Tongue (tissue), 3 donors: ENCODE measurements at places on chromosomes 3 and 15.

DNA sequence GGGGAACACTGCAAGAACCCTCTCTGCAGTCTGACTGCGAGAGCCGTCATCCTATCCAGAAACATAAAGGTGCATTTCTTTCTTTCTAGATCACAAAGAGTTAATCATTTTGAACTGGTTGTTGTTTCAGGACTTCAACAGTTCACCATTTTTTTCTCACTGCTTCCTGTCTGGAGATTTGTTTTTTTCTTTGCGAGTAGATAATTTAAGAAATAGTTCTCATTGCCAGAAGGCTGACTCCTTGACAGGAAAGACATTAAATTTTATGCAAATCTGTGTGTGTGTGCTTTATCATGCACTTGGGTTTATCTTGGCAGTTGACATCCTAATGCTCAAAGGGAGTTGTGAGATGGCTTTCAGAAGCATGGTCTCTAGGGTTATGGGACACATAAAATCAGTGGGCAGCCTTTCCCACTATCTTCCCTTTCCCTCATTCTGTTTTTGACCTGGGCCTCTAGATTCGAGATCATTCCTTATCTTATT is 123.5 kb upstream of the TBL1XR1 start:
- no peak for DNase-seq

DNA sequence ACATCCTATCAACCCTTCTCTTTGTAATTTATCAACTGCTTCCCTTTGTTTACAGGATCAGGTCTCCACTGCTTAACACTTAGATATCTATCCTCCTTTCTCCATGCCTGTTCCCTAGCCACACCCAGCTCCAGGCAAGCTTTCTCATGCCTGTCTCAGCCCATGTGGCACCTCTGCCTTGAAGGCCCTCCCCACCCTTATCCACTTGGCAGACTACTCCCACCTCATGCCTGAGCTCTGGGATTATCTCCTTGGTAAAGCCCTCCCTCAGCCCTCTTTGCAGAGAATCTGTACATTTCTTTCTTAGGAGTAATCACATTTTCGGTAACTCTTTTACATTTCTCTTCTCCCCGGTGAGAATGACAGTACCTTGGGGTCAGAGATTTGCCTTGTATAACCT is 96.0 kb downstream of the ATP1B3 start:
- DNase-seq: no peak

- no peak for DNase-seq
Observed at GRCh38 chr3:8509961-8510360, 8.3 kb downstream of the LMCD1 start.

GRCh38 chr15:101613130-101614000 is 38.8 kb downstream of the TM2D3 start:
- DNase-seq: peak; percentile 85

- no peak for DNase-seq
Observed at GRCh38 chr15:99010768-99011167, 3.2 kb upstream of the PGPEP1L start.

GRCh38 chr15:94314639-94315038 is 83.3 kb downstream of the MCTP2 start:
- no peak for DNase-seq

DNA sequence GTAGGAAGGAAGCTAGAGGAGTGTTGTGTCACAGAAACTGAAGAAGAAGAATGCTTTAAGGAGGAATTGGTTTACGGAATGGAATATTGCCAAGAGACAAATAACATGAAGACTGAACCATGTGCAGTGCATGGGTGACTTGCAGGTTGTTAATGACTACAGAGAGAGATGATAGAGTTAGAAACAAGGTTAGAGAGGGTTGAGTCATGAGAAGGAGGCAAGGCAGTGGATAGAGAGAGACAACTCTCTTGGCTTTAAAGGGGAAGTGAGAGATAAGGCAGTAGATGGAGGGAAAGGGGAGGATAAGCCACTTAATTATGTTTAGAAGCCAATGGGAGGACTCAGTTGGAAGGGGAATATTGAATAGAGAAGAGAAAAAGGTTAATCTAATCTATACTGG is 119.3 kb upstream of the CCNL1 start:
- DNase-seq: no peak

GRCh38 chr3:4392992-4393391 is 74.1 kb downstream of the SUMF1 start:
- no peak for DNase-seq

- DNase-seq: no peak
Observed at GRCh38 chr3:175656461-175656860, 797.3 kb downstream of the NAALADL2 start.

- DNase-seq: no peak
Observed at GRCh38 chr15:80123034-80123433, 29.8 kb upstream of the FAH start.

DNA sequence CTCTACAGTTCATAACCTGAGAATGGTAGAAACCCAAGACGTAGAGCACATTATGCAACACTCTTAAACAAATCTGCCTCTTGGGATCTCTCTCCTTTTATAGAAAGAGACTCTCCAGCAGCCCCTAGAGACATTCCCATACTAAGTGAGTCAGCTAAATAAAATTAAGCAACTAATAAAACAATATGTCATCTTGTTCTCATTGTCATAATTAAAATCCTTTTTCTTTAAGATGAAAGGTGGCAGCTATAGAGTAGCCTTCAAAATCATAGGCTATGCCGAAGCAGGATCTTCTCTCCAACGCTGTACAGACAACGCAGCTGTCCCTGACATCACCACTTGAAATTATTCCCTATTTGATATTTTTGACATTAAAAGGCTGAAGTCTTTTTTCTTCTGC is 790.0 kb downstream of the FHIT start:
- no peak for DNase-seq

DNA sequence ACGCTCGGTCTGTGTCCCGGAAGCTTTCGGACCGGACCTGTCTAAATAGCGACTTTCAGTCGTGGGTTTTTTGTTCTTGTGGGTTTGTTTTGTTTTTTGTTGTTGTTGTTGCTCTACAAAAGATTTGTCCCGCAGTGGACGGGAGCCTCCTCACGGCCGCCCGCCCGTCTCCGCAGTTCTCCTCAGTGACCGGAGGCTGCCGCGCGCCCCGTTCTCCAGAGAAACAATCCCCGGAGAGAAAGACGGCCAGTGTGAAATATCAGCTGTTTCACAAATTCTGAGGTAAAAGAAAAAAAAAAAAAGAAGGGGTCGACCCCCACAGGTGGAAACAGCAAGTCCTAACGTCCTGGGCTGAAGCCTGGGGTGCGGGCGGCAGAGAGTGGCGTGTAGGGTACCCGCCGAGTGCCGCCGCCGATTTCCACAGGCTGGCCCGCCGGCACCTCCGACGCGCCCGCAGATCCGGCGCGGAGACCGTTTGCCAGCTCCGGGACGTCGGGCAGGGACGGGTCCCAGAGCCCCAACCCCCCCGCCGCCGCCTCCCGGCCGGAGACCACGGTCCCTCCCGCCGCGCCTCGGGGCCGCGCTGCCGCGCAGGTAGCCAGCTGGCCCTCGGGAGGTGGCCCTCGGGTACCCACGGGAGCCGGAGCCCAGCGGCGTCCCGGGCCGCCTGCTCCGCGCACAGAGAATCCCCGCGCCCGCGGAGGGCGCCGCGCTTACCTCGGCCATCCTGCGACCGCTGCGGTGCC is 478 bp downstream of the BNC1 start:
- peak; percentile 20 for DNase-seq

GRCh38 chr15:58247855-58248842 is 110.0 kb downstream of the AQP9 start:
- no peak for DNase-seq

- no peak for DNase-seq
Observed at GRCh38 chr3:140521751-140522445, 156.0 kb upstream of the TRIM42 start.

DNA sequence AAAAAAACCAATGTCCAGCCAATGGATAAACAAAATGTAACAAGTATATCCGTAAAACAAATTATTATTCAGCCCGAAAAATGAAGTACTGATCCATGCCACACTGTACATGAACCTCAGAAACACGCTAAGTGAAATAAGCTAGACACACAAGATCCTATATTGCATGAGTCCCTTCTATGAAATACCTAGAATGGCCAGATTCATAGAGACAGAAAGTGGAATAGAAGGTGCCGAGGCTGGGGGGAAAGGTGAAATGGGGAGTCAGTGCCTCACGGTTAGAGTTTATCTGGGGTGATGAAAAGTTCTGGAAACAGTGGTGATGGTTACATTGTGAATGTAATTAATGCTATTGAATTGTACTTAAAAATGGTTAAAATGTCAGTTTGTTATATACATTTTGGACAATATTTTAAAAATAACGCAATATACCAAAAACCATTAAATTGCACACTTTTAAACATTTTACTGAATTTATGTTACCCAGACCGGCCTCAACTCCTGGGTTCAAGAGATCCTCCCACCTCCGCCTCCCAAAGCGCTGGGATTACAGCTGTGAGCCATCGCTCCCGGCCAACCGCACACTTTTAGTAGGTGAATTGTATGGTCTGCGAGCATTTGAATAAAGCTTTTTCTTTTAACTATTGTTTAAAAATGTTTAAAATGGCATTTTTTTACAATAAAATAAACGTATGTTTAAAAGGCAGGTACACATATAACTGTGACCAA is 2.1 kb downstream of the RNF168 start:
- no peak for DNase-seq

DNA sequence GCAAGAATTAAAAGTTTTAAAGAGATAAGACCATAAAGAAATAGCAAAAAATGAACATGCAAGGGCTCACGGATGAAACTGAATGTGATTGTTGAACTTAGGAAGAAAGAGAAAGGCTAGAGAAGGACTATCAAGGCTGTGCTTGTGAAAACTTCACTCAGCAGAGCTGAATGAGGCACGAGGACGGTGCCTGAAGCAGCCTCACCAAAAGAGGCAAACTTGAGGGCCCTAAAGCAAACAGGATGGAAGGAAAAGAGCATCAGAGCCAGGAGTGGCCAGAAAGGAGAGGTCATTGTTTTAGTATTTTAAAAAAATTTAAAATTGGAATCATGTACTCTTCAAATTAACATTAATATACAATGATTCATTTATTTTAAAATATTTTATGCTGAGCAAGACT is 191.2 kb upstream of the SOX14 start:
- DNase-seq: no peak

DNA sequence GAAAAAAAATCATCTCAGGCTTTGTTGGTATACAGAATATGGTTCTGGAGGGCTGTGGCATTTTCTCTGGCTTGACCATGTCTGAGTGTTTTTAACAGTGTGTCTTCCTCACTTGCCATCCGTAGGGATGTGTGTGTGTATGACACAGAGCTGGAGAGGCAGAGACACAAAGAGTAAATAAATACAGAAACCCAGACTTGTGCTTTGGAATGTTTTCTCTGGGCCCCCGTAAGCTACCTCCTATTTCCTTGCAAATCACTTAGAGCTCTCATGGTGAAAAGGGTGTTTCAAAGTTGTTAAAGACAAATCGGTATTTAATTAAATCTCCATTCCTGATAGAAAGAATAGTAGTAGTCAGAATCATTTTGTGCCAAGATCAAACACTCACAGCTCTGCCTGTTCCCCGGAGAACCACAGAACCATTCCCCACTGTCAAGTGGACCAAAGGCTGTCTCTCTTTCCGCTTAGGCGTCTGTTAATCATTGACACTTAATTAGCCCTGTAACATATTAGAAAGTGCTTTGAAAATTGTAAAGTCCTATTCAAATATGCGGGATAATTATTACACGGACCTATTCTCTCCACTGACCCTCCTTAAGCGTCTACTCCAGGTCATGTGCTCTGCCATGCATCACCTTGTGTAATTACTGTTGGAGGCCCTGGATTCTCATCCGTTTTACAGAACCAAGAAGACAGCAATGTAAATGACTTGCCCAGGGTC is 313.6 kb upstream of the TLE3 start:
- no peak for DNase-seq
